ENCODE measurements at places on chromosomes 6 and 20.

GRCh38 chr6:32329141-32329540 is 42.6 kb downstream of the TSBP1 start:
- DNase-seq = no peak

DNA sequence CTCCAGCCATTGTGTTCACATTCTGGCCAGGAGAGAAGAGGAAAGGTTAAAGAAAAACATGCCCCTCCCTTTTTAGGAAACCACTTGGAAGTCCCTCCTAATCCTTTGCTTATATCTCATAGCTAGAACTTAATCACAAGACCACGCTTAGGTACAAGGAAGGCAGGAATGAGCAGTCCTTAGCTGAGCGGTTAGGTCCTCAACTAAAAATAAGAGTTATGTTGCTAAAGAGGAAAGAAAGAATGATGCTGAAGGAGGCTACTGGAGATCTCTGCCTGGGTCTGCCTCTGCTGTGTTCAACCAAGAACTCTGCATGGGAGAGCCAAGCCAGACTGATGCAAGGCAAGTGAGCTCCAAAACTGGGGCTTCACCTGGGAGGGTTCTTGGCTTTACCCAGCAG is 11.6 kb upstream of the ARFGEF2 start:
- DNase-seq = no peak

DNA sequence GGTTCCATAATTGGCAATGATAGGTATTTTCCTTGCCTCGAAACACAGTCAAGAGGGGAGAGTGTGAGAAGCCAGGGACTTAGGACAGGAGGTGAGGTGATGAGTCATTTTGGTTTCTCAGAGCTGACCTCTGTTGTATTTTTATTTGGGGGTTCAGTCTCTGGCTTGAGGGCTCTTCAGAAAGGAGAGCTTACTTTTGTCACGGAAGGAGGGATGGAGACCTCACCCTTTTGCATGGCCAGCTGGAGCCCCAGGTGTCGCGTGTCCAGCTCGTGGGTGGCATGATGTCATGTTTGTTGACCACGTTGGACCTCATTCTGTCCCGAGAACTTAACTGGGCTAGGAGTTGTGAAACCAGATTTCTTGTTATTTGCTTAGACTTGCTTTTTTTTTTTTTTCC is 293.9 kb downstream of the QKI start:
- DNase-seq = no peak

- DNase-seq = no peak
These were observed 256.8 kb downstream of the CDKAL1 start for GRCh38 chr6:20791074-20791473.

GRCh38 chr20:58131551-58132142 is 96.8 kb downstream of the ANKRD60 start:
- no peak for DNase-seq

- DNase-seq = no peak
These were observed 181.2 kb downstream of the ZDHHC14 start for GRCh38 chr6:157561929-157562810.

- DNase-seq = no peak
These were observed 7.4 kb upstream of the LSM14B start for GRCh38 chr20:62114894-62115293.

GRCh38 chr20:37734228-37734985 is 40.6 kb downstream of the CTNNBL1 start:
- no peak for DNase-seq

DNA sequence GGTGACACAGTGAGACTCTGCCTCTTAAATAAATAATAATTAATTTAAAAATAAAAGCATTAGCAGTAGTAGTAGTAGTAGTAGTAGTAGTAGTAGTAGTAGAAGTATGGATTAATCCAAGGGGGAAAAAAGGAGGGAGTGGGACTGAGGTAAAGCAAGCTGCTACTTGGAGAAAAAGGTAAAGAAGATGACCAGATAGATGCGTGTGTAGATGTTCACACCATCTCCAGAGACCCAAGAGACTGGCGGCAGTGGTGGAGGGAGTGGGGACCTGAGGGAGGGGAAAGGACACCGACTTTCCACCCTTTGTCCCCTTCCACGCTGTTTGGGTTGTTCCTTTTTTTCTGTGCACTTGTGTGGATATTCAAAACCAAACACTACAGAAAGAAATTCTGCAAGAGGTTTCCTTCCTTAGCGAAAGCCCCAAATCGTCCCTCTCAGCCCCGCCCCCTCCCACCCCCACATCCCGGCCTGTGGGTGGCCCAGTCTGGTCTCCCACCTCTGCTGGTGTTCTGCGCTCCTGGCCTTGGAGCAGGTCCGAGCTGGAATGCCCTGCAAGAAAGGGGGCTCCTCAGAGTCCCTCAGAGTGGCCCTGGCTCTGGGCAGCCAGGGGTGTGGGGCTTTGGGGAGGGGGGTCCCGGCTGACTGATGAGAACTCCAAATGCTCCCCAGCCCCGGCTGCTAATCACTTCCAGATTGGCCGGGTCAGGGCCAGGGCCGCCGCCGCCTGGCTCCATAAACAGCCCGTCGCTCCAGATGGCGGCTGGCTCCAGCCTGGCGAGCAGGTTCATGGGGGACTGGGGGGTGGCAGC is 60.2 kb downstream of the UBE2V1 start:
- no peak for DNase-seq

DNA sequence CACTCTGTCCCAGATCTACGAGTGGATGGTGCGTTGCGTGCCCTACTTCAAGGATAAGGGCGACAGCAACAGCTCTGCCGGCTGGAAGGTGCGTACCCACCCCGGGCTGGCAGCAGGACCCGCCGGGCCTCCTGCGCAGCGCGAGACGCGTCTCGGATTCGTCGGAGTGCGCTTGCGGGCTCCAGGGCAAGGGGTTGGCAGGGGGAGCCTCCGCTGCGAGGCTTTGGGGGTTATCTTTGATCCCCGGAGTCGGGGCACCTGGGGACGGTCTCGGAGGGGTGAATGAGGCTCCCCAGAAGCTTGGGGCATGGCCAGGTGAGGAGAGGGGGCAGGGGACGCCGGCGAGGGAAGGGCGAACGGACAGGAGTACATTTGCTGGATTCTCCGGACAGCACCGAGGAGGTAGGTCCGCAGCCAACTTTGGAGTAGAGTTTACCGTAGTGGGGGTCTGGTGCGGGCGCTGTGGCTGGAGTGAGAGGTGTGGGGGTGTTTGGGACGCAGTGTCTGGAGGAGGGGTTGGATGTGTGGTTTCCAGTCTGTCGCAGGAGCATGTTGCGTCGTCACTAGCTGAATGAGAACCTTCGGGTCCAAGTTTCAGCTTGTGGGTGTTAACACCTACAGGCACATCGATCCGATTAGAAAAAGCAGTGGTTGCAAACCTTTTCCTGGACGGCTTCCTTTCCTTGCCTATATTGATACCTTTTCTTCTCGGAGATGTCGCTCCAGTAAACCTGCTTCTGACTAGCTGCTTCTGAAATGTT is 1.2 kb downstream of the FOXO3 start:
- DNase-seq = no peak

GRCh38 chr6:33631971-33632557 is 10.9 kb downstream of the ITPR3 start:
- no peak for DNase-seq

GRCh38 chr6:54710456-54710855 is 136.1 kb upstream of the FAM83B start:
- DNase-seq = no peak

DNA sequence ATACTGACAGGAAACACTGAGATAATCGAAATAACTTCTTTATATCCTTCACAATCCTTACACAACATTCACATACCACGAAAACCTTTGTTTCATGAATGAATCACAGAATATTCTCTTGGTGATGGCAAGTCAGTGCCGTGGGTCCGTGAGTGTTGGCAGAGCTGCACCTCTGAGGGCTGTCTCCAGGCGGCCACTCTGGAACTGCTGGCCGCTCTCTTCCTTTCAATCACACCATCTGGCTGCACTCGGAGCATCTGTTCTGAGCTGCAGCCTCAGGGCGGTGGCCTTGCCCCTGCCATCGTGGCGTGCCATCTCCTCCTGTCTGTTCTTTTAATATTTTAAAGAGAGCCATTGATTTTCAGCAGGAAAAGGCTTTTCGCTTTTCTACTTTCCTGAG is 129.4 kb upstream of the AFDN start:
- no peak for DNase-seq

GRCh38 chr6:3797231-3798054 is 45.9 kb upstream of the PXDC1 start:
- no peak for DNase-seq

GRCh38 chr6:109473120-109473519 is 9.9 kb downstream of the ZBTB24 start:
- DNase-seq = no peak

DNA sequence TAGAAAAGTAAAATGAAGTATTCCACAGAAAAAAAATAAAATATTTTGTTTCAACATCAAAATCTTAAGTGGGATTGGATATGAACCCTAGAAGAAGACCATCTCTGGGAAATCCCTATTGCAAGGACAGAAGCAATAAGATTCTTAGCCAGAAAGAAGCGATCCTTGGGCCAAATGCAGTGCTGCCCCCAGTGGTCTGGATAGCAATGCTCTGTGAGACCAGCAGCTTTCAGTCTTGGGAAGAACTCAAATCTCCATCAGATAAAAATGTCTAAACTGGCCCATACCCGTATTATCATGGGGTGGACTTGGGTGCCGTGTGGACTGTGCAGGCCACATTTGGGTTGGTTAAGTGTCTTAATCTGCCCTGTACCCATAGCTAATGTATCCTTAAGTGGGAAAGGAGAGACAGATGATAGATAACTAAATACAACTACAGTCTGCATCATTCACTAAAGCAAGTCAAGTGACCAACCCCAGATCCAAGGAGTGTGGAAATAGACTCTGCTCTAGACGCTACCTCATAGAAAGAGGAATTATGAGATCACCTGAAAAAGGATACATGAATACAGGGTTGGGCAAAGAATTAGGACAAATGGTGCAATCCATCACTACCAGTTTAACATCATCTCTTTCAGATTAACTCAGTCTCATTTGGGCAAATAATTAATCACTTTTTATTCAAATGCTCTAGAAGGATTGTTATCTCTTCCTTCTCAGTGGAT is 38.9 kb upstream of the SNAP25 start:
- no peak for DNase-seq

- no peak for DNase-seq
These were observed 15.1 kb downstream of the DSP start for GRCh38 chr6:7556394-7557106.

- DNase-seq = peak; percentile 11
These were observed 11.5 kb upstream of the MEP1A start for GRCh38 chr6:46781478-46782378.

DNA sequence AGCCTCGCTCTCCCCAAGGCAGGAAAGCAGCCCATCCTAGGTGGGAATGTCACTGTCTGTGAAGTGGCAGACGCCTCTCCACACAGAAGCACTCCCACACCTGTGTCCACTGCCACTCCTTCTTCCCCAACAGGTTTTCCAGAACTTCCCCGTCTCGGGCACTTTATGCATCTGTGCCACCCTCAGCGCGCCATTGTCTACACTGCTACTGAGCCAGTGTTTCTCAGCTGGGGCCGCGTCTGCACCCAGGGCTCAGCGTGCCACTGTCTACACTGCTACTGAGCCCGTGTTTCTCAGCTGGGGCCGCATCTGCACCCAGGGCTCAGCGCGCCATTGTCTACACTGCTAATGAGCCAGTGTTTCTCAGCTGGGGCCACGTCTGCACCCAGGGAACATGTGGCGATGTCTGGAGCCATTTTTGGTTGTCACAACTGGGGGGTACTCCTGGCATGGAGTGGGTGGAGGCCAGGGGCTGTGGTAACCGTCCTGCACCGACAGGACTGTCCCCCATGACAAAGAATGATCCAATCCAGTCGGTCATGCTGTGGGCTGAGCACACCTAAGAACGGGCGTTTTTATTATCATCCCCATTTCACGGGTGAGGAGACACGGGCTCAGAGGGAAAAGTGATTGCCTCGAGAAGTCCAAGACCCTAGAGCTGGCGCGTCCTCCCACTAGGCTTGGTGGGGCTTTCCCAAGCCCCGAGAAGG is 41.7 kb upstream of the ZBP1 start:
- no peak for DNase-seq

DNA sequence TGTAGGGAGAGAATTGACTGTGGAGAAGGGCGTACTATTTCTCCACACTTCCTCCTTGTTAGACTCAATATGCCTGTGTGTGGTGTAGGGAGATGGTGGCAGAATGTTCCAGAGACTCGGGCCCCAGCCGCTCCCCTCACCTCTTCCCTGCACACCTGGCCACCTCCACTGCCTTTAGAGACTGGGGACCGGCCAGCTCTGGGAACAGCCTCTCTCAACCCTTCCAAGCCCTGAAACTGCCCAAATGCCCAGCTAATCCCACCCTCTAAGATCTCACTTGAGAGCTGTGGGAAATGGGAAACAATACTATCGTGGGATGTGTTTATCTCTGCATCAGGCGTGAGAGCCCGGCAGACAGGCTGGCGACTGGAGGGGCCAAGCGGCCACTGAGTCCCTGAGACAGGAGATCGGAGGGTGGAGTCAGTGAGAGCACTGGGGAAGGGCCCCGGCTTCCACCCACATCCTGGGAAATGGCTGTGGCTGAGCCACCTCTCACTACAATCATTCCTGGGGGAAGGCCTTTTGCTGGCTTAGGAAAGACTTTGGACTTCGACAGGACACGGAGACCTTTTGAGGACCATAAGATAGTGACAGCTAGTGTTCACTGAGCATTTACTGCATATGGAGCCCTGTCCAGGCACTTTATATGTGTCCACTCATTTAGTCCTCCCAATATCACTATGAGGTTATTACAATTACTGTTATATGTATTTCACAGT is 31.0 kb upstream of the MRPS18A start:
- no peak for DNase-seq

- no peak for DNase-seq
These were observed 9.1 kb upstream of the ZNF133 start for GRCh38 chr20:18279242-18279641.

GRCh38 chr20:63371291-63371865 is 10.2 kb upstream of the CHRNA4 start:
- no peak for DNase-seq

GRCh38 chr6:134589512-134589911 is 271.6 kb upstream of the SGK1 start:
- DNase-seq = no peak

DNA sequence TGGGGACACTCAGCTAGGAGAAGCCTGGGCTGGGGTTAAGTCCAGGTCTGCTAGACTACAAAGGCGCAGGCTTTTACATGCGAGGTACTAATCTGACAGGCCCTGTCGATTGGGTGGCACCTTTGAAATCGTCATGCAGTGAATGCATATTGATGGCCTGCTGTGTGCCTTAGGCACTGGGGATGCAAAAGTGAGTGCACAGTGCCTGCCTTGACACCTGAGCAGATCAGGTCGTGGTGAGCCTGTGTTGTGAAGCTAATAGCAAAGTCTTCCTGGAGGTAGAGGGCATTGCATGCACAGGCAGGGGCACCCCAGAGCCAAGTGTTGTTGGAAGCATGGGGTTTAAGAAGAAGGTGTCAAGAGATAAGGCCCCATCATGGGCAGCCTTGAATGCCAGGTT is 16.9 kb downstream of the LRRC1 start:
- DNase-seq = no peak

- no peak for DNase-seq
These were observed 43.1 kb upstream of the NAA20 start for GRCh38 chr20:19973961-19974629.

- no peak for DNase-seq
These were observed 19.9 kb downstream of the JARID2 start for GRCh38 chr6:15265787-15266186.

- DNase-seq = no peak
These were observed 4.6 kb upstream of the DST start for GRCh38 chr6:56647172-56647762.
